ENCODE measurements at places on chromosomes 5 and 9.

- DNase-seq, result no peak
These were observed 36.3 kb downstream of the ERGIC1 start for GRCh38 chr5:172870291-172870714.

DNA sequence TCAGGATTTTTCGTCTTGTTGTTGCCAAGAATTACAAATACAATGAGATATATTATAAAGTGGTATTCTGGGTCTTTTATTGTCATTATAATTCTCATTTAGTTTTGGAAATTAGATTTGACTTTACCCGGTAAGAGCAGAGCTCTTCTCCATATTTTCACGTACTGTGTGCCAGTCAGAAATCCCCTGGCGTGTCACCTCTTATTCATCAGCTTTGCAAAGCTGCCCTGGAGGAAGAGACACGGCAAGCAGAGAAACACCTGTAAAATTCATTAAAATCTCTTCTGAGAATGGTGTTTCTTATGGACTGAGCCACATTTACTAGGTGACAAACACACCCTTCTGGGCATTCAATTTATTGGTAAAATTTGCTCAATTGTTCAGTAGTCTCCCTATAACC is 440.4 kb downstream of the HINT1 start:
- DNase-seq, result no peak

DNA sequence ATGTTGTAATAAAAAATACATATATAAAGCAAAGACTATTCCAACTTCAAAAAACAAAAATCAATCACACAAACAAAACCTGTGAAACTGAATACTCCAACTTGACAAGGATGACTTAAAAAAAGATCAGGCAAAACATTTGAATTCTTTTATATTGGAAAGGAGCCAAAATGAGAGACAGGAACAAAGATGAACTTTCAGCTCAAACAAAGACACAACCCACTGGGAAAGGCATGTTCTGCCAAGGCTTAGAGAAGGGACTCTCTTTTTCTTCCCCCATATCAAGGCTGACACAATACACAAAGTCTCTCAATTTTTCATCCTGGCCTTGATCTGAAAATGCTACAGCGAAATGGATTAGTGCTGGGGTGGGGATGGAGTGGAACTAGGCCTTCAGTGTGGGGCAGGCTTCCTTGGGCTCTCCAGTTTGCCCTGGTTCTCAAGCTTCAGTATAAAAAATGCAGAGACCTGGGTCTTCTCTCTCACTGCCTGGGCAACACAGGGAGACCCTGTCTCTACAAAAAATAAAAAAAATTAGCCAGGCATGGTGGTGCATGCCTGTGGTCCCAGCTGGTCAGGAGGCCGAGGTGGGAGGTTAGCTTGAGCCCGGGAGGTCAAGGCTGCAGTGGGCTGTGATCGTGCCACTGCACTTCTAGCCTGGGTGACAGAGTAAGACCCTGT is 11.6 kb upstream of the FAM169A start:
- DNase-seq, result no peak

- DNase-seq, result no peak
These were observed 101.9 kb downstream of the SLC28A3 start for GRCh38 chr9:84238652-84239051.

DNA sequence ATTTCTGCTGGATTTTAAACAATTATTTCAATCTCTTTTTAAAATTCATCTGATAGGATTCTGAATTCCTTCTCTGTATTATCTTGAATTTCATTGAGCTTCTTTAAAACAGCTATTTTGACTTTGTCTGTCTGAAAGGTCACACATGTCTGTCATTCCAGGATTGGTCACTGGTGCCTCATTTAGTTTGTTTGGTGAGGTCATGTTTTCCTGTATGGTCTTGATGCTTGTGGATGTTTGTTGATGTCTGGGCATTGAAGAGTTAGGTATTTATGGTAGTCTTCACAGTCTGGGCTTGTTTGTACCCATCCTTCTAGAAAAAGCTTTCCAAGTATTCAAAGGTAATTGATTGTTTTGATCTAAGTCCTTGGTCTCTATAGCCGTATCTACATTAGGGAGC is 39.1 kb downstream of the DENND4C start:
- no peak for DNase-seq

DNA sequence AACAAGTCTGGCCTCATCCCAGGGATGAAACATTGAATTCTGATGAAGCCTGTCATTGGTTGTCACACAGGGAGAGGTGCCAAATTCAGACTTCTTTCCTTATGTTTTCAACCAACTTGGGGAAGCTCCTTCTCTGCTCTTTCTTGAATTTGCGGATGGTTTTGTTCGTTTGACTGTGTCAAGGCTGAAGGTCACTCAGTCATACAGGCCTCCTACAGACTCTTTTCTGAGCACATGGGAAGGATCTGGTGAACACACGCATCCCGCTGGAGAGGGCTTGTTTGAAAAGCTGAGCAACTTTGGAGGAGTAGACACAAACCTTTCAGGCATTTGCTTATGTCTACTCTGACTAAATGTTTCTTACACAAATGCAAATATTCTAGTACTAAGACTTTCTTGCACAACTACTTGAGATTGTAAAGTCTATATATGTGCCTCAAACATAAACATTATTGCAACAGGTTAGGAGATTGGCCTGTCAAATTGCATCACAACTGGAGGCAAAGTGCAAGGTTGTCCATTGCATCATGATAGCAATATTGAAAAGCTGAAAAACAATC is 151.5 kb upstream of the NR3C1 start:
- no peak for DNase-seq

- DNase-seq, result no peak
These were observed 596 bp downstream of the SLC28A3 start for GRCh38 chr9:84339962-84340361.

DNA sequence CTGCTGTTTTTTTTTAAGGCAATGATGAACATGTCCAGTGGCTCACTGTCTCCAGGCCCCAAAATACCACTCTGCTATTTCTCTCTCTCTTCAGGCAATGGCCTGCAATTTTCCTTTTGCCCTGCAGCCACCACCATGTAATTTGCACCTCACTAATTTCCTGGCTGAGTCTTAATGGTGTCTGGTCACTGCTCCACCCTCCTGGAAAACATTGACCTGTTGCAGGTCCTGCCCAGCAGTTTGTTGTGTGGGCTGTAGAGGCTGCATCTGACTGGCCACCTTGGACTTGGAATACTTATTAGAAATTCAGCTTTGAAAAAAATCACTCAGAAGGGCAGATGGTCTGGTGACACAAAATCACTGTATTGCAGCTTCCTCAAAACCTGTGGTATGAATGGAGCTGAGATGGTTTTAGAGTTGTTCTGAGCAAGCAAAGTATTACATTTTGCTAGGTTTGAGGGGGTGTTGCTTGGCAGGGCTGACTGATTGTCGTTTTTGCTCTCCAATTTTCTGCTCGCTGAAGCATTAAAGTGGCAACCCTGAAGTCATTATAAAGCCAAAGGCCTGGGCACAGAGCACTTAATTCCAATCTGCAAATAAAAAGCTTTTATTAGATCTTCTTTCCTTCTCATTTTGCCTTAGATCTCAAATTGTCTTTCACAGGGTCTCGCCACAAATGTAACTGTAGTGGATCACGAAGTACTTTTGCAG is 134.8 kb downstream of the TMEM174 start:
- DNase-seq, result no peak

DNA sequence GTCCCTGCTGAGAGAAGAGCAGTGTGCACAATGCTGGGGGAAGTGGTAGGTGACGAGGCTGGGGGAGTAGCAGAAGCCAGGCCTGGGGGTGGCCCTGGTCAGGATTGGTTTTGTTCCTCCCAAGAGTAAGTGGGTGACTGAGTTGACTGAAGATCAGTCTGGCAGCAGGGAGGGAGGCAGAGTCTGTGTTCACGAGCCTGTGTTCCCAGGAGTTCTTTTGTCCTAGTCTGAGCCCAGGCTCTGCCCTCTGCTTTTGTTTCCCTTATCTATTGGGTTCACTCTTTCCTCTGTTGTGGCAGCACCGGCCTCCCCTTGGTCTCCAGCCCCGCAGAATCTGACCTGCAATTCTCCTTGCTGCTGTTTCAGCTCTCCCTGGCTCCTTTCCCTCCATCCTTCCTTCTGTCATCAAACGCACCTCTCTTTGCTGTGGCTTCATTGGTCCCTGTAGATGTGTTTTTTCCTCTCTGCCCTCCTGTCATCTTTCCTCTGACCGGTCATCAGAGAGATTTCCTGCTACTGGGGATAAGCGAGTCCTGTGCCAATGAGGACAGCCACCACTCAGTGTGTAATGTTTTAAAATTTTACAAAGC is 607.4 kb downstream of the KIF4B start:
- no peak for DNase-seq

GRCh38 chr5:6586647-6587042 is 46.2 kb downstream of the NSUN2 start:
- DNase-seq, result no peak

DNA sequence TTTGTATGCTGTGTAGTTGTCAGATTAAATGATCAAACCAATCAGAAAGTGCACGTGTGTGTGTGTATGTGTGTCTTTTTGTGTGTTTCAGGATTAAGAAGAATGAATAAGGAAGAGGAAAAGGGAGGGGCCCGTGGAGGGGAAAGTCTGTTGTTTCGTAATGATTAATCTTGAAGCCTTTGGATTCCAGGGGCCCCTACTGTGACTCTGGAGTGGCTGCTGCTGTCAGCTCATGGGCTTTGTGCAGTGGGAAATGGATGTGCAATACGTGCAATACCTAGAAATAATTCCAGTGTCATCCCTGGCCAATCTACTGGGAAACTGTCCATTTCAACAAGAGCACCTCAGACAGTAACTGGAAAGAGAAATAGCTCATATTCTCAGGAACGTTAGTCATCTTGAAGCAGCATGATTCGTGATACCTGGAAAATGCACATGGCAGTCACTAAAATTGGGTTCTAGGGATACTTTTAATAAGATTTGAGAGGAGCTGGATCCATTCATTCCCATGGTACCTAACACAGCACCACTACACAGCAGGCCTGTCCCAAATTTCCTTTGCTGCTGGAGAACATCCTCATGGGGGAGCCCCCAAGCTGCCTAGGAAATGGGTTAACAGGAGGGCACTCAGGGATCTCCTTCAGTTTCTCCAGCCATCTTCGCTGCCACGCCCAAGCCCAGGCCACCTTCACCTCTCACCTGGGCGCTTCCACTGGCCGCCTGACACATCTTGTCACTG is 186.3 kb downstream of the NR3C1 start:
- DNase-seq, result no peak

GRCh38 chr9:133935328-133936005 is 56.7 kb downstream of the VAV2 start:
- no peak for DNase-seq

- no peak for DNase-seq
These were observed 14.0 kb downstream of the OR13J1 start for GRCh38 chr9:35856206-35856605.

DNA sequence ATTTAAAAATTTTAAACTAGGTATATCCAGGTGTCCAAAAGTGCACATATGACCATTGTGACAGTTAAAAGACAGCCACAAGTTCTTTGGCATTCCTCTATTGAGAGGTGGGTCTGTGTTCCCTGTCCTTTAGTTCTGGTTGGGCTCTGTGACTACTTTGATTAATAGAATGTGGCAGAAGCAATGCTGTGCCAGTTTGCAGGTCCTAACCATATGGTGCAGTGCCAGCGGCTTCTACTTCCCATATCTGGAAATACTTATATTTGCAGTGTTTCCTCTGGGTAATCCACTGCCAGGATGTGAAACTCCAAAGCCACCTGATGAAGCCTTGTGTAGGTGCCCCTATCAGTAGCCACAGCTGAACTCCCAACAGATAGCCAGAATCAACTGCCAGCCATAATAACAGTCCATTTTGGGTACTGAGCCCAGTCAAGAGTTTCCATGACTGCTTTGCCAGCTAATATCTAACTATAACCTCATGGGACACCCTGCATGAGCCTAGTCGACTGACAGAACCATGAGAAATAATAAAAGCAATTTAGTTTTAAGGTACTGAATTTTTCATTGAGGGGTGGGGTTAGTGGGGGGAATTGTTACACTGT is 361.0 kb upstream of the SEMA6A start:
- no peak for DNase-seq

- no peak for DNase-seq
These were observed 88.8 kb downstream of the OTULIN start for GRCh38 chr5:14753292-14753691.

DNA sequence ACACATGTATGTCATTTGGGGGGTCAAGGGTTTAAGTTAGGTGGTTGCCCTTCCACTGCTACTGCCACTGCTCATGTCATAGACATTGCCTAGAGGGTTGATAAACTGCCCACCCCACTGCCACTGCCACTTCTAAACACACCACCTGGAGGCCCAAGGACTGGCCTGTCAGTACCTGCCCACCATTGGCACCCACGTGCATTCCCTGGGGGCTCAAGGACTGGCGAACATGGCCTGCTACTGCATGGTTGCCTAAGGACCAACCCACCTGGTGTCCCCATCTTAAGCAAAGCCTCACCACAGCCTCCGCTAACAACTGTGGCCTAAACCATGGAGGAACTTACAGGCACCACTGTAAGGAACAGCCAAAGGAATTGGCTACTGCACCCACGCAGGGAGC is 185.6 kb upstream of the TLX3 start:
- no peak for DNase-seq

- DNase-seq, result no peak
These were observed 709 bp downstream of the WHRN start for GRCh38 chr9:114504341-114505186.

GRCh38 chr9:237858-238345 is 23.2 kb downstream of the DOCK8 start:
- no peak for DNase-seq

DNA sequence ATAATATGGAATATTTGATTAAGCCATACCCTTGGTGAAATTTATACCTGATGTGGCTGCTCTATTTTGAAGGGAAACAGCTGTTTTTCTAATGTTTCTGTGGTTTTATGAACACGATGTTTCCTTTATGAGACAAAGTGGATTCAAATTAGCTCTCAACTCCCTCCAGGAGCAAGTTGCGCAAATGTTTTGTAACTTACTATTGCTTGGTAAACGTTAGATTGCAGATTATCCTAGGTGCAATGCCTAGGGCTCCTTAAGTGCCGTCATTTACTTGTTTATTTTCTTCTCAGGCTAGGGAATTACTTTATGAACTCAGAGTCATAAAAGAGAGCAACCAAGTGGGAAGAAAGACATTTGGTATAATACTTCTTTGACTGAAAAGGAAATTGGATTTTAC is 763.1 kb downstream of the TAF11L14 start:
- DNase-seq, result no peak

- no peak for DNase-seq
These were observed 353.4 kb upstream of the PANK3 start for GRCh38 chr5:168932400-168933189.

DNA sequence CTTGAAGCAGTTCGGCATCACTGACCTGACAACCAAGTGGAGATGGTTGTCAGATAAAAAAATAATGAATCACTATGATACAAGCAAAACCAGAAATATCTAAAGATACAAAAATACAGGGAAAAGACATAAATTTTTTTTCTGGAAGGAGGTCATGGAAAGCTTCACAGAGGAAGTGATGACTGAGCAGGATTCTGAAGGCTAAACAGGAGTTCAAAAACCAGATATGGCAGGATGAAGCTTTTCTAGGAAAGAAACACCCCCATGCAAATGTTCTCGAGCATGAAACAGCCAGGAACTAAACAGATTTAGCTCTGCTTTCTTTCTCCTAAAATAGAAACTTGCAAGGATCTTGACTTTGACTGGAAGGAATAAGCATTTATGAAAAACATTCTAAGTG is 60.7 kb upstream of the IFNE start:
- no peak for DNase-seq

- no peak for DNase-seq
These were observed 1161.7 kb upstream of the DMAC1 start for GRCh38 chr9:8961186-8961851.
